Inflammatory macrophage treated with lipopolysaccharide for 1 hour (primary cell): ENCODE measurements at places on chromosomes 2 and 18.

DNA sequence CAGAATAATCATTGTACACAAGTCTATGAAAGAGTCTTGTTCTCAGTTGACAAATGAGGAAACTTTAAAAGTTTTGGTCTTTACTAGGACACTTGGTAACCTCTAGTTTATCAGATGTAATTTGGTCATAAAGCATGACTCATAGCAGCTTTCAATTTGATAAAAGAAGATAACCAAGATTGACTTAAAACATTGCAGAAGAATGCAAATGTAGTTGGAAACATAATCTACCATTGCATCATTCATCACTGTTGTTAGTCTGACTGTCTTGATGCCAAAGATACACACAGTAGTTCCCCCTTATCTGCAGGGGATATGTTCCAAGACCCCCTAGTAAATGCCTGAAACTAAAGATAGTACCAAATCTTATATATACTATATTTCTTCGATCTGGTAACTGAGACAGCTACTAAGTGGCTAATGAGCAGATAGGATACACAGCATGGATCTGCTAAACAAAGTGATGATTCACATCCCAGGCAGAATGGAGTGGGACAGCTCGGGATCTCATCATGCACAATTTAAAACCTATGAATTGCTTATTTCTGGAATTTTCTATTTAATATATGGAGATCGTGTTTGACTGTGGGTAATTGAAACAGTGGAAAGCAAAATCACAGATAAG is 131.4 kb upstream of the CCDC68 start:
- DNase-seq, result no peak

DNA sequence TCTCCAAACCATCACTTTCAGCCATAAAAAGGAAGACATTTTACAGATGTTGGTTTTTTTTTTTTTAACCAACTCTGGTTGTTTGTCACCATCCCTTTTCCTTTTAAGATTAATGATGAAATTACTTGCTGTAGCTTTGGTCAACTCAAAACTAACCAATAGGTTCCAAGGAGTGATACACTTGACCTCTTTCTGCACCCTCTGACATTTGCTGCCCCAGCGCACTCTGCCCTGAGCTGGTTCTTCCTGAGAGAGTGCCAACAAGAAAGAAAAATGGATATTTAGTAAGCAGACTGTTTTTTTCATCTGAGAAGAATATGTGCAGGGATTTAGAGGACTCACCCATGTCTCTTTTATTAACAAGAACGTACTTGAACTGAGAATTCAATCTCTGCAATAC is 520.0 kb downstream of the TXNL1 start:
- DNase-seq, result no peak

DNA sequence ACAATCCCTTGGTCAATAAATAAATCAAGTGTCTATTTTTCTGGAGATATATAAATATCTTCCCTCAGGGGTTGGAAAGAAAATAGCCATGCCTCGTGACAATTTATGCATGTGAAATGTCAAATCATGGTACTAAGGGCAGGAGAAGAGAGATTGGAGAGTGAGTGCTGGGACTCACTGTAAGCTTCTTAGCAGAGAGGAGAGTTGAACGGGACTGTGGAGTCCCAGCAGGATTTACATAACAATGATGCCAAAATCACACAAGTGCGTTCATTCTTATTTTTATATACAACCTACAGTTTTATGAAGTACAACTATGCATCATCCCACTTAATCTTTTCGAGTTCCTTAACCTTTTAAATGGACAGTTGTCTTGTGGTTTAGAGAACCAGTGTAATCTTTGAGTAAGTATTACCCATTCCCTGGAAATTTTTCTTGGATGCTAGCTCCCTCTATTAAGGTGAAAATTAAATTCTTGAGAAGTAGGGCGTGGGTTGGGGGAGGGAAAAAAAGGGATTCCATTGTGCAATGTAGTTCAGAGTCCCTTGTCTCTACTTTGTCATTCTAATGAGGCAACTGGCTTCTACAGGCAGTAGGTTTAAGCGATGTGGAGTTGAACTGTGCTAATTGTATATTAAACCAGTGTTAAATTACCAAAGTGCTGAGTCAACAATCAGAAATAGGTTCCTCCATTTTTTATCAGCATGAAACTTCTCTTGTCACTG is 143.6 kb upstream of the EPHA4 start:
- DNase-seq, result no peak

- DNase-seq, result no peak
Observed at GRCh38 chr2:10520926-10521325, 72.8 kb upstream of the ODC1 start.

GRCh38 chr2:17901246-17901645 is 22.8 kb downstream of the KCNS3 start:
- DNase-seq, result no peak

DNA sequence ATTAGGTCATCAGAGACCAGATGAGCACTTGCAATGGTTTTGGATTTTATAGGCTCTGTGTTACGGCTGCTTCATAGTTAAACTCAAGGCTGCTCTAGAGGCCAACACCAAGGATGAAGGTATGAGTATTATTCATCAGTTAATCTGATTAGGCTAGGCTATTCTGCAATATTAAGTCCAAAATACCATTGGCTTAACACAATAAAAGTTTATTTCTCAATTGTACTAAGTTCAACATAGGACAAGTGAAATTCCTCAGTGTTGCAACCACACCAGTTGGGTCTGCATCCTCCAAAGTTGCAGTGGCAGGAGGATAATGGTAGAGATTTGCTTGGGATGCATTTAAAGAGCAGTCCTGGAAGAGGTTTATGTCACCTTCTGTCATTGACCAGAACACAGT is 538.3 kb upstream of the CDH2 start:
- DNase-seq, result no peak

GRCh38 chr2:86029873-86030272 is 75.8 kb downstream of the POLR1A start:
- no peak for DNase-seq

DNA sequence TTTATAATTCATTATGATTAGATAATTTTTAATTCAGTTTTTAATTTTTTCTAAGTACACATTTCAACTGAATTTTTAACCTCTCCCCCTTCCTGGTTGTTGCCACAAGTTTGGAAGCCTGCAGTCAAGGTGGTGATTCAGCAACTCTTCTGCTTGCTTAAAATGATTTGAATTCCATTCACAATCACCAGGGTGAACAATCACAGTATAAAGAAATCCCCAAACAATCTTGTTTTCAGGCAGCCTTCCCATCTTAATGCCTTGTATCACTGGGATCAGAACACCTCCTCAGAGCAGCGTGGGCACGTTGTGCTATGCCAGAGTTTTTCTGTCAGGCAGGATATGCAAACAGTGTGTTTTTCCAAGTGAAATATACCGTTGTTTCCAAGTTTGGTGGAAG is 46.7 kb upstream of the BARD1 start:
- no peak for DNase-seq

DNA sequence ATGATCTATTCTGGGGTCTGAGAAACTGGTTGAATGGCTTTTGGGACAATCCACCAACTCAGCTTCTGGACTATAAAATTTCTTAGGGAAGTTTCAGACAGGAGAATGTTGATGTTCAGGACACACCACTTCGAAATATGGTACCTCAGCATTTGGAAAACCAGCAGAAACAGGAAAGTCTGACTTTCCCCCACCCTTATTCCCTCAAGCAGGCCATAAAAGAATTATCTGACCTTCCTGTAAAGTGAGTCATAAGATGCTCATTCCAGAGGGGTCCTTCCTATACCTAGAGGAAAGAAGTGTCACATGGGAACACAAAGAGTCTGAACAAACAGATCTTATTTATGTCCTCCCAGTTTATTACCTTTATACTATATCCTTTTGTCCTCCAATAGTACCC is 415.0 kb downstream of the CPS1 start:
- DNase-seq, result no peak

DNA sequence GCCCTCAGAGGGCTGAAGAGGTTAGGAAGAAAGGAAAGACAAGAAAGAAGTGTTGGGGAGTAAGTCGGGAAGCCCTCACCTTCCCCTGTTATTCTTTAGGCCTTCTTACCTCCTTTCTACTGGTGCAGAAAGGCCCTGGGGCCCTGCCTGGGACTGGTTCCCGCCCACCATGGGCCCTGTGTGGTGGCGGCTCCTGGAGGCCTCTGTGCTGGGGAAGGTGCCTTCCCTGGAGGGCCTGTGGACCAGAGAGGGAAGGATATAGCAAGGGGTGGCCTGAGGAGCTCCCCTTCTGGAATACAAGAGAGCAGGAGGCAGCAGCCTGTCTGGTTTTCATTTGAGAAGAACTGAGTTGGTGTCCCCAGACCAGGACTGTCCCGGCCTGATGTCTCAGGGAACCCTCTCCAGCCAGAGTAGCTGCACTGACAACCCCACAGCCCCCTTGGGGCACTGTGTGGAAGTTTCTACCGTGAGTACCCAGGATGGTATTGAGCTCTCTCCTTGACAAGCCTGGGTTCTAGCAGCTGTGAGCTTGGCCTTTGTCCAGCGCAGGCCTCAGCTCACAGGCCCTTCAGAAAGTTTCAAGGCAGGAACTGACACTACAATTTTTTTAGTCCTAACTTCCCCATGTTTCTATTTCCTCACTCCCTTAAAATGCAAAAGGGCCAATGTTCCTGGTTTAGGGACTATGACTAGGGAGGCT is 47.1 kb downstream of the EFR3B start:
- peak; percentile 28 for DNase-seq

DNA sequence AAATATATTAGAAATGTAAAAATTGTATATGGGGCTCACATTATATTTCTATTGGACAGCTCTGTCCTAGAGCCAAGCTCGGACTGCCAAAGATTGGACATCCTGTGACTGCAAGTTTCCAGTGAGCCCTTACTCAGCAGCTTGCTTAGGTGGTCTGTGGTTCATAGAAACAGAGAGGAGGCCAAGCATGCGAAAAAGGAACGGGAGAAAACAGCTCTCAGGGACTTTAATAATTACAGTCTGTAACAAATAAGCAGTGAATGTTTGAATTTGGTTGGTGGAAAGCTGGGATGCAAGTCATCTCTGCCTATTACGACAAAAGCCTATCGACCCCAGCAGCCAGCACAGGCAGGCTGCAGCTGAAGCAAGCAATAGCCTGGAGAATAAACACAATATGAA is 35.6 kb downstream of the WIPF1 start:
- DNase-seq, result no peak

- no peak for DNase-seq
Observed at GRCh38 chr18:28183418-28184078, 6.6 kb upstream of the CDH2 start.

DNA sequence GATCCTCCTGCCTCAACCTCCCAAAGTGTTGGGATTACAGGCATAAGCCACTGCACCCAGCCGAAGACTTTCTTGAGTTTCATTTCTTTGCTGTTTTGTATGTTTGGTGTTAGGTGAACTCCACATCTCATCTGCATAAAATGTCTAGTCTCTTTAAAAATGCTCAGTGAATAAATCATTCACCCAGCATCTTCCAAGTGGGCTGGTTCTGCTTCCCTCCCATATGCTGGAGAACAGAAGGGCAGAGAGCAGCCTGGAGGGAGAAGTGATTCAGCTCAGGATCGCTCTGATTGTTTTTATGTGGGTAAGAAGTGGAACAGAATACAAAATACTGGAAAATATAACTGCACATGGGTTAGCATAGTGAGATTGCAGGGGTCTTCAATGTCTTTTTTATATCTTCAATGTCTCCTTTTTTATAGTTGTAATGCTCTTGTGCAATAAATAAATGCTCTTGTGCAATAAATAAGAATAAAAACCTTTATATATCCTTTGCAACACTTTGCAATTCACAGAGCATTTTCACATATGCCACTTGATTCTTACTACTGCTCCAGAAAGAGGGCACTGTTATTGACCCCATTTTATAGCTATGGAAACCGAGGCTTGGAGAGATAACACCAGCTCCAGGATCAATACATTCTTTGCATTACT is 253.0 kb upstream of the NCKAP5 start:
- no peak for DNase-seq
